AG04450 (cell line): ENCODE measurements at places on chromosomes 12 and 14.

DNA sequence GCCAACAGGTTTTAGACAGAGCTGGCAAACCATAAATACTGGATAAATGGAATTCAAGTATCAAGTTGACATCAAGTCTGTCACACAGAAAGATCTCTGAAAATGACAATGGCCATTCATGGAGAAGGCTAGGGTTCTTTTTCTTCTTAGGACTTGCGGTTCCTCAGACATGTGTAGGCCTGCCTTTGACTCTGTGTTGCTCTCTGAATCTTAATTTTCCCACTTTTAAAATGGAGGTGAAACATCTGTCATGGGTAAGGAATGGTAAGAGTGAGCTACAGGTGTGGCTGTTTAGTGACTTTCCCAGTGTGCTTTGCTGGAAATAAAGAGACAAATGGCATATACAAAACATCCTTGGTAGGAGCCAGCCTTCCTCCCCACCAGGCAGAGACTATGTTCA is 79.2 kb downstream of the PTCSC3 start:
- DNase-seq = no peak

GRCh38 chr12:53973236-53974042 is 513 bp downstream of the HOXC11 start:
- no peak for DNase-seq

DNA sequence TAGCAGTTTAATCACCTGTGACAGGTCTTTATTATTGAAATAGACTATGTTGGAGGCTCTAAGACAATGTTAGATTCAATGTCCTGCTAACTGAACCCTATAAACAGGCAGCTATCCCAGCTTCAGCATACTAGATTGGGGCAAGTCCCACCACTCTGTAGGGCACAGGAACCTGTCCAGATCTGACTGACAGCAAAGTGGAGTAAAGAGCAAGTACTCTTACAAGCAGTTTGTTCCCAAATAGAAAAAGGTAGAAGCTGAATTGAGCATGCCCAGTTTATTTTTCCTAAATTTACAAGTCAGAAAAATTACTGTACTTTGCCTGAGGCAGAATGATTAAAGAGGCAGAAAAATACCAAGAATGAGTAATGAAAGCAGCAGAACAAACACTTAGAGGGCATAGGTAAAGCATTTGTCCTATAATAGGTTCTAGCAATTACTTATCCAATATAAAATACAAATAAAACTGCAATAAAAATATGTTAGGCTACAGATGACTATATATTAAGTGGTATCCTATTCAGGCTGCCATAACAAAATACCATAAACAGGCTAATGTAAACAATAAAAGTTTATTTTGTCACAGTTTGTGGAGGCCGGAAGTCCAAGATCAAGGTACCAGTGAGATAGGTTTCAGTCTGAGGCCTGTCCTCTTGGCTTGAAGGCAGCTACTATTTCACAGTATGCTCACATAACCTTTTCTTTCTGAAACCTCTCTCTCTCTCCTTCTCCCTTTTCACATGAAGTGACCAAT is 868.2 kb downstream of the C12orf50 start:
- DNase-seq = no peak

DNA sequence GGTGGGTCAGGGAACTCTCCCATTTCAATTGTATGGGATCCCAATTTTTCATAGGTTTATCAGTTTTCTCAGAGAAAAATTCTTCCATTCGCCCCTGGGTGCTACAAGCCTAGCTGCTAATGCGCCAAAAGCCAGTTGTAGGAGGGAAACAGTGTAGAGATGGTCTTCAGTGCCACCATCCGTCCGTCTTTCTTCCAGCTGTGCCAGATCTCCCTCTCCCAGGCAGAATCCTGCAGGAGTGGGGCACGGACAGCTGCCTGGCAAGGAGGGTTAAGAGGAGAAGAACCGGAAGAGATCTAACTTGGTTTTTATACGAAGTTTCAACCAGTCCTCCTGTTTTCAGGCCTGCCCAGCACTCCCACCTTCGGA is 38.9 kb upstream of the FUT8 start:
- no peak for DNase-seq

- DNase-seq = no peak
These were observed 57.9 kb upstream of the CCDC91 start for GRCh38 chr12:28132398-28132797.

- no peak for DNase-seq
These were observed 29.8 kb upstream of the AP4S1 start for GRCh38 chr14:30995689-30996088.

DNA sequence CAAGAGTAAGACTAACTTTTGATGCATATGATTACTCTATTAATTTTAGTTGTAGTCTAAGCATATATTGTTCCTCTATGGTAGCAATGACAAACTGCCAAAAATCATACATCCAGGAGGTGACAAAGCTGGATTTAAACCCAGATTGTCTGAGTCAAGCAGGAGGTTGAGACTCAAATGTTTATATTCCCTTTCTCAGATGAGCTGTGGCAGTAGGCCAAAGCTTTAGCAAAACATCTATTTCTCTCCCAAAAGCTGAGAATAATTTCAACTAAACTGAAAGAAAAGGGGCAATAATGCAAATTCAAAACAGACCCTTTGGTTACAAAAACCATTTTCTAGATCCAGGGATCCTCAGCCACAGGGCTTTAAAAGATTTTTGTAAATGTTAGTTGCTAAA is 173.6 kb downstream of the SEC23A start:
- DNase-seq = no peak

GRCh38 chr12:522692-523378 is 63.1 kb downstream of the B4GALNT3 start:
- DNase-seq = no peak

GRCh38 chr14:92175811-92176210 is 54.0 kb downstream of the CPSF2 start:
- DNase-seq = no peak

- DNase-seq = peak; percentile 6
These were observed 264.2 kb upstream of the AMIGO2 start for GRCh38 chr12:47343684-47344567.

GRCh38 chr14:96538097-96538989 is 36.2 kb downstream of the PAPOLA start:
- no peak for DNase-seq

GRCh38 chr12:34526946-34527345 is 504.6 kb downstream of the ALG10 start:
- DNase-seq = no peak

- DNase-seq = peak; percentile 78
These were observed 103.4 kb upstream of the MAP1LC3B2 start for GRCh38 chr12:116455540-116456329.

DNA sequence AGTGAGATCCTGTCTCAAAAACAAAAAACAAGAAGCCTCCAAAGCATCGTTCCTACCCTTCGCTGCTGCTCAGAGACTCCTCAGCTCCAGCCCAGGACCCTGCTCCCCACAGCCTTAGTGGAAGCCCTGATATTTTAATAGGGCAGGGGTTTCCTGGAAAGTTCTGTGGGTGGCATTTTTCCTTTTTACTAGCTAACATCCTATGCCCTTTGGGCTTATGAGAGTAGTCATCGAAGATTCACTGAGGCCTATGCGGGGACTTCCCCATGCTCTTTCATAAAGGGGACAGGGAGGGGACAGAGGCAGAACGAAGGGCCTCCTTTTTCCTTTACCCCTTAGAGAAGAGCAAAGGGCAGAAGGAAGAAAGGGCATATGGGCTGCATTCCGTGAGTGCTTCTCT is 8.3 kb downstream of the LAG3 start:
- DNase-seq = no peak

DNA sequence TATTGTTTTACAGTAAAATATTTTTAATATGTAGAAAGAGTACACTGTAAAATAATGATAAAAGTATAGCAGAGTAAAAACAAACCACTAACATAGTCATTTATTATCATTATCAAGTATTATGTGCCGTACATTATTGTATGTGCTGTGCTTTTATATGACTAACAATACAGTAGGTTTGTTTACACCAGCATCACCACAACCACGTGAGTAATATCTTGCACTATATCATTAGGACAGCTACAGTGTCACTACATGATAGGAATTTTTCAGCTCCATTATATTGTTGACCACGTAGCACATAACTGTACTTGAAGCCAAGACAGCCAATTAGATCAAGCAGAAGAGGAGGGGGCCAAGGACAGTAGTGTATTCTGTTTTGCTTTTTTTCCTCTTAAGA is 415.4 kb downstream of the RAD51B start:
- DNase-seq = no peak

- no peak for DNase-seq
These were observed at the start of gene MYF5 for GRCh38 chr12:80716696-80717469. Gene MYF5, plus strand, starts transcription at chr12:80716912. Its CDS starts 152 bp downstream, at chr12:80717064.

DNA sequence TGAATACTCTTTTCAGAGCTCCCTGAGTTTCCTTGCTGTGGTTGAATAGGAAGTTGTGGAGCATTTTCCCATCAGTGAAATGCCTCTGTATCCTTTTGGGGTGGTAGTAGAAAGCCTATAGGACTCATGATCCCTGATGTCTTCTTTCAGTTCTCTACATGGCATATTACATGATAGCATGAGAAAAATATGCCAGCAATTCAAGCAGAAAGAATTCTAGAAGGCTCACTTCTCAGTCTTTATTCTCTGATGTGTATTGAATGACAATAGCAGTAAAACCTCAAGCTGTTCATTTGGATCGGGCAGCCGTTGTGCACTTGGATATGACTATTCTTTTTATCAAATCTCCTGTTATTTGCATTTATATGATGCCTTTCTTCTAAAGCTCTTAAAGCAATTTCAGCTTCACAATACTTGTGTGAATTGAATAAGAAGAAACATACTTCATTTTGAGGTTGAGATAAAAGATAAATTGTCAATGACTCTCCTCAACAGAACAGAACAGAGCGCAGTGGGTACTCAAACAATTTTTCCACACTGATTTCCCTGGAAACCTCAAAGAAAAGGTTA is 251.5 kb upstream of the FBXO33 start:
- no peak for DNase-seq

- no peak for DNase-seq
These were observed 897 bp upstream of the TEX22 start for GRCh38 chr14:105397350-105397931.

- no peak for DNase-seq
These were observed 50.6 kb downstream of the FOXA1 start for GRCh38 chr14:37544407-37544806.

- DNase-seq = no peak
These were observed 13.3 kb downstream of the REM2 start for GRCh38 chr14:22896356-22896755.

DNA sequence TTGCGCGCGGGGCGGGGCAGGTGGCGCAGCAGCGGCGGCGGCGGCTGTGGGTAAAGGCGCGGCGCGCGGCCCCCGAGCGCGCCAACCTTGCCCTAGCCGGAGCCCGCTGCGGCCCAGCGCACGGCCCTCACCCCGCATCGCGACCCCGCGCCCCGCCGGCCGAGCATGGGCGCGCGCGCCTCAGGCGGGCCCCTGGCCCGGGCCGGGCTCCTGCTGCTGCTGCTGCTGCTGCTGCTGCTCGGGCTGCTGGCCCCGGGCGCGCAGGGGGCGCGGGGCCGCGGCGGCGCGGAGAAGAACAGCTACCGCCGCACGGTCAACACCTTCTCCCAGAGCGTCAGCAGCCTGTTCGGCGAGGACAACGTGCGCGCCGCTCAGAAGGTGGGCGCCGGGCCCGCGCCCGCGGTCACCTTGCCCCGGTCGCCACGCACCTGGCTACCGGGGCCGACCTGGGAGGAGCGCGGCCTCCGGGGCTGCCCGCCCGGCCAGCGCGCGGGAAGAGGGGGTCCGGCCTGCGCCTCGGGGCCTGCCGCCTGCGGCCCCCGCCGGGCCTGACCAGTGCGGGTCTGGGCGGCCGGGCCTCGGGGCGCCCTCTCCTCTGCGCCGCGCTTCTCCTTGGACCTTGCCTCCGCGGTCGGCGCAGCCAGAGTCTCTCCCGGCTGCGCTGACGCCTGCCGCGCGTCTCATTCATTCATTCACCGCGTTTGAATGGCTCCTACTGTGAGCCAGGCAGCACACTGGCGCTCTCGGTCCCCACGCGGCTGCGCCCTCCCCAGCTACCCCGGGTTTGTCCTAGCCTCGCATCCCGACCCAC is at the start of gene BRI3BP:
Gene BRI3BP (plus strand): TSS at position 20 of the 811 bp plus-strand sequence. CDS start 146 bp downstream, at position 166.
- no peak for DNase-seq

GRCh38 chr12:40056373-40056772 is 49.5 kb downstream of the SLC2A13 start:
- DNase-seq = no peak

GRCh38 chr14:57139173-57139572 is 129.5 kb downstream of the EXOC5 start:
- DNase-seq = no peak

DNA sequence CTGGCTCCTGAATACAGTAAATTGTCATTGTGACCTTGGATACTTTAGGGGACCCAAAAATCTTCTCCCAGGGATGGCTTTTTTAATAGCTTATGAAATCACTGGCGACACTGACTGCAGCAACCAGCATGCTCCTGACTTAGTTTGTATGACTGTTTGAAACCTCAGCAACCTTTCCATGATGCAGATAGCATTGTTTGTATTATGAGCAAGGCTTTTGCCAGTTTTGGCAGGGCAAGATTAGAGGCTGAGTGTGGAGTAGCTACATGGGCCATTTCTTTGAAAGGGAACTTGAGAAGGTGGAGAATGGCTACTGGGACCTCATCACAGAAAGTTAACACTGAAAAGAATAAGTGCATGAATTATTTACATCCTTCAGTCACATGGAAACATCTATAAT is 50.9 kb downstream of the SLC4A8 start:
- no peak for DNase-seq

GRCh38 chr12:24062642-24063245 is 113.3 kb upstream of the SOX5 start:
- no peak for DNase-seq

DNA sequence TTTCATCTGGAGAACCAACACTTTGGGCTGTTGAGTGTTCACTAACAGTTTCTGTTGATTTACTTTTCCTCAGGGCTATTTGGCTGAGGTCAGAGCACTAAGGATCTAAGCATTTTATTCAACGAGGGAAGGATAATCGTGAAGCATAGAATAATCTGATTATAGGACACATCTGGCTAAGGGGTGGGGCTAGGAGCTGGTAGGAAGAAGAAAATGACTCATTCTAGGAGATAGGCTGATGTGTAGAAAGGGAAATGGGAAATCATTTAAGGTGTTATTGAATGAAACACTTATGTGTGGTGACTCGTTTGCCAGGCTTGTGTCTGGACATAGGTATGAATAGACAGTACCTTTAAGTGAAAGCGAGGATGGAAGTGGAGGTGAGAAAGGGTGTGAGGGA is 167.2 kb downstream of the ETNK1 start:
- no peak for DNase-seq

DNA sequence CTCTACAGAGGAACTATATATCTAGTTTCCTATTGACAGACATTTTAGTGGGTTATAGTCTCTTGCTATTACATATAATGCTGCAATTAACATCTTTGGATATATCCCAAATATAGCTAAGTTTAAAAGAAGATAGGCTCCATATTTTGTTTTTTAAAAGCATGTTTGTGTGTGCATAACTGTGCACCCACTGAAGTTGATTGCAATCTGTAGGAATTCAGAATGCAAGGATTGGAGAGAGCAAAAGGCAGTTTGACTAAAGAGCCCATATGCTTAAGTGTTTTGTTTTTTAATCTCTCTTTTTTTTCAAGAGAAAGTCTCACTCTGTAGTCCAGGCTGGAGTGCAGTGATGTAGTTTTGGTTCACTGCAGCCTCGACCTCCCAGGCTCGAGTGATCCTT is 9.4 kb upstream of the ABCD4 start:
- DNase-seq = no peak
